ENCODE measurements at places on chromosomes 12 and 14. TPM values are rescaled to one million over a fixed set of nuclear protein-coding genes. Genes with fewer than 3 reads are reported as not detected.

Gene ACACB
- 24.7 TPM for total RNA-seq

Gene GPR84
- total RNA-seq, result 1.8 TPM

Gene ACYP1
- total RNA-seq, result 11.0 TPM

Gene PGAM5
- 20.1 TPM for total RNA-seq

Gene TAS2R9
- total RNA-seq, result not detected

Gene CIDEB
- 88.8 TPM for total RNA-seq

DNA sequence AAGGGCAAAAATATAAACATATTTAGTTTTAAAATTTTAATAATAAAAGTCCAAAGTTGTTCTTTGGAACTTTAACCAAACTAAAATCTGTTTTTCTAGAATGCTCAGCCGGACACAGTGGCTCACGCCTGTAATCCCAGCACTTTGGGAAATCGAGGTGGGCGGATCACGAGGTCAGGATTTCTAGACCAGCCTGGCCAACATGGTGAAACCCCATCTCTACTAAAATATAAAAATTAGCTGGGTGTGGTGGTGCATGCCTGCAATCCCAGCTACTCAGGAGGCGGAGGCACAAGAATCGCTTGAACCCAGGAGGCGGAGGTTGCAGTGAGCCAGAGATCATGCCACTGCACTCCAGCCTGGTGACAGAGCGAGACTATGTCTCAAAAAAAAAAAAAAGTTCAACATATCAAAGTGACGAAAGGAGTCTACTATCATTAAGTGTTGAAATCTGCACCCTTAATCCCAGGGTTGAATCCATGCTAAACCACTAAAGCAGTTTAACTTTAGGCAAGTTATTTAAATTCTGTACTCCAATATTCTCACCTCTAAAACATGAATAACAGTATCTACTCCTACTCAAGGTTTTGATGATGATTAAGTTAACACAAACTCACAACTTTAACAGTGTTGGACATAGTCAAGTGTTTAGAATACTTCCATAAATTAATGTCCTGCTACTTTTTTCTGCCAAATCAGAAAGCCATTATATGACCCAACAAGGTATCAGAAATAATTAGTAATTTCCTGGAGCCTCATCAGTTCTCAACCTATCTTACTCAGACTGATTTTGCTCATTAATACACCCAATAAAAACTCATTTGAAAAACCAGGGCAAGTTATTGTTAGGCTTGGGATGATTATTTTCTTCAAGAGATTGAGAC is 11.0 kb downstream of the HNRNPC start:
- no peak for DNase-seq

DNA sequence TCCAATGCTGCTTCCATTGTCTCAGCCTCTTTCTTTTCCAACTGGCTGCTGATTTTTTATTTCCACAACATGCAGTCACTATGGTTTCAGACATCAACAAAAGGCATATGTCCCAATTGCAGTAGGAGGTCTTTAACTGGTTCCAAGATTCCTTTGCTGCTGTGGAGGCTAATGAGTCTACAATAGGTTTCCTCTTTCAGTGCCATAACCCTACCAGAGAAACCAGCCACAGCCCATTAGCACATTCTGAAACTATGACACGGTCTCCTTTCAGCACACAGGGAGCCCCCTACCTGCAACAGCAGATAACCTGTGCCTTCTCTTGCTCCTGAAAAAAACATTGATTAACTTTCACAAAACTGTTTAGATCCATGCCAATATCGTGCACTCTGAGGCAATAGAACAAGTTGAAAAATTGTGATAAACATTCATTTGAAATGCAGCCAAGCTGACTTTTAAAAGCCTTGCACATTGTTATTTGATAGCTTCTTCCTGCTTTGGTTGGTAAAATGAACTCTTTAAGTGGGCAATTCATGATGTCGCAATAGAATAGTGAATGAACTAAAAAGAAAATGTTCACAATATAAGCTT is 32.4 kb downstream of the PLEKHG7 start:
- no peak for DNase-seq

GRCh38 chr14:52220924-52221811 is 46.3 kb upstream of the PTGDR start:
- no peak for DNase-seq

DNA sequence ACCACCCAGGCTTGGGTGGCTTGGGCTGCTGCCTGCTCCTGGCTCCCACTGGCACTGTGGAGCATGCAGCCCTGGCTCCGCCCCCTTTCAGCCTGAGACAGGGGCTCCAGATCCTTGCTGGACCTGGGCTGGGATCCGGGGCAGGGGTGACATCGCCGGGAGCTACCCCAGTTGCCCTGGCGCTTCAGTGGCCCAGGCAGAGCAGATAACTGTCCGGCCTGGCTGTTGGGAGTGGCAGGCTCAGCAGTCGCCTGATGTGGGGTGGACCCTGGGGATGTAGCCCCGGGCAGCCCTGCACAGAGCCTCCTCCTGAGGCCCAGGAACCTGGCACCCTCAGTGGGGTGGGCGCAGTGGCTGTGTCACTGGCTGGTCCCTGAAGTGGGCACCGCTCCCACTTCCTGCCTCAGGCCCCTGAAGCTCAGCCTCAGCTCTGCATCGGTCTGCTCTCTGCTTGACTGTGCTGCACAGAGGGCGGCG is 57.9 kb downstream of the FUT8 start:
- DNase-seq, result no peak

GRCh38 chr12:118344829-118345228 is 27.9 kb downstream of the TAOK3 start:
- no peak for DNase-seq

- DNase-seq, result no peak
Measured at GRCh38 chr12:78209846-78210505, 379.3 kb downstream of the NAV3 start.

GRCh38 chr12:102748704-102749103 is 168.3 kb downstream of the PAH start:
- DNase-seq, result no peak

GRCh38 chr12:115223991-115224390 is 540.0 kb upstream of the TBX3 start:
- no peak for DNase-seq

DNA sequence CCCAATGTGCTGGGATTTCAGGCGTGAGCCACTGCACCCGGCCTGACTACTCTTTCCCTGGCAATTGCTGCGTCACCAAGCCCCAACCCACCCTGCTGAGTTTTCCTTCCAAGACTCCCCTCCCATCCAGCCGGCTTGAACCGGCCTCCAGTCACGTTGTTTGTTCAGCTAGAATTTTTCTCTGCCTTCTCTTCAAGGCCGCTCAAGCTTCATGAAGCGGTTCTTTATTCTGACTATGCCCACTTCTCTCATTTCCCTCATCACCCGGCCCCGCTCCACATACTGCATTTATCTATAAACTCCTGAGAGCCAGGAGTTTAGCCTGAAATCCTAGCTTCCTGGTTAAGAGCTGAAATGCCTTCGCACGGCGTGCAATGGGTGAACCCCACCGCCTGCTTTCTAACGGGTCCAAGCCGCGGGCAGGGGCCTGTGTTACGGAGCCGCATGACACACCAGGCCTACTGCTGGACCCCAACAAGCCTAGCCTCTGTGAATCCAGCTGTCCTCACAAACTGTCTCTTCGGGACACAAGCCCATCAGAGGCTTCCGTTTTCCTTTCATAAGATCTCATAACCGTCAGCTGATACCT is 999 bp upstream of the DCAF4 start:
- no peak for DNase-seq

- no peak for DNase-seq
Measured at GRCh38 chr12:101957252-101957959, 80.0 kb downstream of the DRAM1 start.

DNA sequence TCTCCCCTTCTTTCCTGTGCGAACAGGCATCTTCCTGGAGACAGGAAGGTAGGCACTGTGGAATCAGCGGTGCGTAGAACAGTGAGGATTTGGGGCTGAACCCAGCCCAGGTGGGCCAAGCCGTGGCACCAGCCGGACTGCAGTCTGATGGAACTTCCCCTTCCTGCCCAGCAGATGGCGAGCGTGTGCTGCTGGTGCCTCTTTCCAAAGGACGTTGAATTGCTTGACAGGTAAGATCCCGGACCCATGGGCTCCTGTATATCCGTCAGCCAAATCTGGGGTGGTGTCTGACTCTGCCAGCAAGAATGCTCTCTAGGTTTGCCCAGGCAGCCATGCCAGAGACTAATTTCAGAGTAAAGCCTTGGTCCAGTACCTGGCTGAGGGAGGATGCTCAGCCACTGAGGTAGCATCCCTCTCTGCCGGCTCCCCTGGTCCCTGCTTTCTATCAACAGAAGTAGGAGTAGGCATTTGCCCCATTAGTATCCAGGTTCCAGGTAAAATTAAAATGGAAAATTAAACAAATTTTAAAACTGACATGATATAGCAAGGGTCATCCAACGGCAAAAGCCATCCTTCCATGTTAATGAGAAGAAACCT is 21.1 kb upstream of the KCNA5 start:
- peak; percentile 82 for DNase-seq

DNA sequence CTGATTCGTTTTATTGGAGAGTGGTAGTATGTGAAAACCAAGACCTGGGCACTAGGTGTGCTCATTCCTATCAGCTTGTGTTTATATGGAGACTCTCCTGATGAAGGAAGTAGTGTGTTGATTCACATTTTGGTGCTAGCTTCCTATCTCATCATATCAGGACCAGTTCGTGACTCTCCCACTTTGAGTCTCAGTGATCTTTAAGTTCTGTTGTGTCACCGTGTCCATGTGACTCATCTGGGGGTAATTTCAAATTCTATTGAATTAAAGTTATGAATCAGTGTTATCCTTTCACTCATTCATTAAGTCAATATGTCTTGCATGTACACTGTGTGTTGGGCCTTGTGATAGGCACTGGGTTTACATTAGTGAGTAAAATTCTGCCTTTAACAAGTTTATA is 180.2 kb downstream of the CACNA1C start:
- no peak for DNase-seq

DNA sequence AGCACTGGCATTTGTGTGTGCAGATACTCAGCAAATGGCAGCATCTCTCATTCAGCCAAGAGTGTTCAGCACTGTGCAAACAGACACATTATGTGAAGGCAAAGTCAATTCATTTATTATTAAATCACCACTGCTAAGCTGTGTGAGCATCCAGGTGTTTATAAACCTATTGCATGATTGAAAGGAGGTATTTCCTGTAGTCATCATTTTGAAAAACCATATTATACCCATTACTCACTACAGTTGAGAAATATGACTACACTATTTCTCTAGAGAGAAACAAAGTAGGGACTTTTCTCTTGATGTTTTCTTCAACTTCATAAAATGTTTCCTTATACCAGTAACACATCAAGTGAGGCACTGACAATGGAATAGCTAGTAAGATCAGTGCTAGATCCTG is 13.7 kb downstream of the SPX start:
- no peak for DNase-seq

GRCh38 chr12:104494137-104494792 is 37.5 kb downstream of the CHST11 start:
- DNase-seq, result no peak

DNA sequence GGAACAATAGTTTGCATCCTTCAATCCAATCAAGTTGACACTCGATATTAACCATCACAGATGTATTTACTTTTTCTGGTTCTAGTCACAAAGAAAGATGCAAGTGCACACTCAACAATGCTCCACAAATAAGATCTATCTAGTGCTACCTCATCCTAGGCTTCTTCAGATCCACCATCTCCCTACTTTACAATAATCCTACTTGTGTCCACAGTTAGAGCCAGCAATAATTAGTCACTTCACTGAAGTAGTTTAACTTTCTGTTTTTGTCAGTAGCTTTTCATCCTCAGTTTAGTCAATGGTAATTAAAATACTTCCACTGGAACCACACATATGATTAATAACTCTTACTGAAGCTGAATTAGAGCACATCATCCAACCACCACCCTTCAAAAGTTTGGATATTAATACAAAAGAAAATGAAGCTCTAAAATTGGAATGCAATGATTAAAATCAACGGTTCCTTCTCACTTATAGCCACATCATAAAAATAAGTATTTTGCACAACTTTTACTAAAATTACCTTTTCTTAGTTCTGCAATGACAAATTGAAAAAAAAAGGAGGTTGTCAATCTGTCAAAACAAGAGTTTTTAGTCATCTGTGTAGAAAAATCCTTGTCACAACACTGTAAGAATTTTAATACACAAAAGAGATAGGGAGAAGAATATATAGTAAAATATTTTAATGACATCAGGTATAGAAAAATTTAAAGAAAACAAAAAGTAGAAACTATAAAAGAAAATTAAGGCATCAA is 28.2 kb upstream of the SNRPF start:
- no peak for DNase-seq

Data from spleen (tissue), 13 donors.